ENCODE measurements at places on chromosomes 1 and 21.

DNA sequence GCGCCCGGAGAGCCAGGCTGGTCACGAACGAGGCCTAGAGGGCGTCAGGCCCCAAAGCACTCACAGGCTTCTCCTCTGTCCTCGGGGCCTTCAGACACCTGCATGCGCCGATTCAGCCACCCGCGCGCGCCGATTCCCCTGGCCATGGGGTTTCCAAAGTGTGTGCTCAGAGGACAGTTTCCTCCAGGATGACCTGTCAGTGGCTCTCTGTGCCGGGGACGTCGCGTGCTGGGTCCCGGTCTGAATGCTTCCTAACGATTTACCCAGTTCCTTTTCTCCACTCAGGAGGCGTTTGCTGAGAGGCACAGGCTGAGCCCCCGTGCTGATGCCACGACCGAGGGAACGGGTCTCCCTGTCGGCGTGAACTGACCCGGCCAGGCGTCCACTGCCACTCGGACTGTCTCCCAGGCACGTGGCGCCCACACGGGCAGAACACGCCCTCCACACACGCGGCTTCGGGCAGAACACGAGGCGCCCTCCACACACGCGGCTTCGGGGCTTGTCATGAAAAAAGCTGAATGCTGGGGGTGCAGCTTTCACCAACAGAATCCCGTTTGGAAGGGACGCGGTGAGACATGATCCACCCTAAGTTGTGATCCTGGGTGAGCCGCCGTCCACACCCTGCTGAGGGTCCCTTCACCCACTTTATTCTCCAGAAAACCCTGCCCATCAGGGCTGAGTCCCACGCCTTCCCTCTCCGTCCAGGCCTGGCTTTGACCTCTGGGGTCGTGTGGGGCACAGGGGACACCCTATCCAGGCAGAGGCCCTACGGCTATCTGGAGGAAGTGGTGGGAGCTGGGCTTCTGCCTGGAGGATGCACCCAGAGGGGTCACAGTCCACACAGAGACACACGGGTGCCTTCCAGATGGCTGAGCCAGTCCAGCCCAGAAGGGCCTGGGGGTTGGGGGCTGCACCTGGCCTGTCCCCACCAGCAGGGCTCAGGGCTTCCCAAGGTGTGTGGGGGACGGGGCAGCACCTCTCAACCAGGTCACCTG, 56.1 kb downstream of the COL6A1 start:
- no peak for DNase-seq

DNA sequence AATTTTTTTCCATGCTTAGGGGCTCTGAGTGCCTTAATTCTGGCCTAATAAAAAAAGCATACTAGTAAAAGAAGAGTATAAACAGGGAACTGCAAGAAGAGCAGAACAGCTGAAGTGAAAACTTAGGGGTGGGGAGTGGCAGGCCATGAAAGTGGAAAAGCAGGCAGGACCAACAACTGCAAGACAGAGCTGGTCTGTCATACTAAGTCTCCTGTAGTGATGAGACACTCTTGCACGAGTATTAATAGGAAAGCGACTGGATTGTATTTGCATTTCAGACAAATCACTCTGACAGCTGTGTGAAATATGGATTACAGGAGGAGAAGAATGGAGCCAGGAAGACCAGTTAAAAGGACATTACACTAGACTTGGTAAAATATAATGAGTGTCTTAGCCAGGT, 449.9 kb downstream of the NUF2 start:
- DNase-seq: no peak

GRCh38 chr1:107255469-107255868, 114.6 kb downstream of the NTNG1 start:
- no peak for DNase-seq

DNA sequence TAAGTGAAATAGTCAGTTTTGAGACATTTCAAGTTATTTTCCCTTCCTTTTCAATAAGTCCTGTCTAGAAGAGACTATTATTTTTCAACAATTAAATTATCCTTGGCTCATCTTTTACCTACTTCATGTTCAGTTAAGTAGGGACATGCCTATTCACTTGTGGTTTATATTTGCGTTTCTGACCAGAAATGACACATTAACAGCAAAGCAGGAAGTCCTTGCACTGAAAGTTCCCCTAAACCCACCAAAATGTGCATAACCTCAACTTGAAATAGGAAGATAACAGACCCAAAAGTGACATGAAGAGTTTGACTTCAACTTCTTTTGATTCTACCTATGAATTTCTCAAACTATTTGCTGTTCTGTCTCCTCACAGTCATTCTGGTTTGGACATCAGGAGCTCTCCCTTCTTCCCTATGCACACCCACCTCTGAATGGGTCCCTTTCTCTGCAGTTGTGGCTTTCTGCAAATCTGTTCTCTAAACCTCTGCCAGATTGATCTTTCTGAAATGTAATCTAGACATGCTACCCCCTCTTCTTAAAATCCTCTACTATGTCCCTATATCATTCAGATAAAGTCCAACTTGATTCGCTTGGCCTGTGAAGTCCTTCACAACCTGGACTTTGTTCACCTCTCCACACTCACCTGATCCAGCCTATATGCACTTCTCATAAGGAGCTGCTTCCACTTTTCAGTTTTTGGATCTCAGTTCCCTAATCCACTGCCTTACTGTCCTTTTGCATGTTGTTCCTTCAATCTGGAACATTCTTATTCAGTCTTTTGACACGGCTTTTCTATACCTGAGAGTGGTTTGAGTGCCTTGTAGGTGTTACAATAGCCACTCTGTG, 661.5 kb upstream of the ADGRL4 start:
- no peak for DNase-seq

GRCh38 chr1:46532498-46533178, 18.8 kb downstream of the KNCN start:
- DNase-seq: no peak

GRCh38 chr1:223748405-223748772, 36.0 kb downstream of the CAPN2 start:
- no peak for DNase-seq

DNA sequence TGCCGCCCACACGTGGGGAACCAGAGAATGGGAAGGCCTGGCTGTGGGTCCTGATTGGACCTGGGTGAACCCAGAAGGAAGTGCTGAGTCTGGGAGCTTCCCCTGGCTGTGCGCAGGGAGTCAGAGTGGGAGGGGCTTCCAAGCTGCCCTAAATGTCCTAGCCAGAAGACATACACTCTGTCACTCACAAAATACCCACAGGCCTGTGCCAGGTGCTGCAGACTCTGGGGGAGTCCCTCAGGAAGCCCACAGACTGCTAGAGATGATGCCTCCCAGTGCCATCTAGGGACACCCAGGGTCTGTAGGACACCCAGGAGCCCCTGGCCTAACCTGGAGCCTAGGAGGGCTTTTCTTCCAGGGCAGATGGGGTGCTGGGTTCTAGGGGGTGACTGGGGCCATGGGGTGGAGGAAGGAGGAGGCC, 33.7 kb upstream of the LRP8 start:
- no peak for DNase-seq

DNA sequence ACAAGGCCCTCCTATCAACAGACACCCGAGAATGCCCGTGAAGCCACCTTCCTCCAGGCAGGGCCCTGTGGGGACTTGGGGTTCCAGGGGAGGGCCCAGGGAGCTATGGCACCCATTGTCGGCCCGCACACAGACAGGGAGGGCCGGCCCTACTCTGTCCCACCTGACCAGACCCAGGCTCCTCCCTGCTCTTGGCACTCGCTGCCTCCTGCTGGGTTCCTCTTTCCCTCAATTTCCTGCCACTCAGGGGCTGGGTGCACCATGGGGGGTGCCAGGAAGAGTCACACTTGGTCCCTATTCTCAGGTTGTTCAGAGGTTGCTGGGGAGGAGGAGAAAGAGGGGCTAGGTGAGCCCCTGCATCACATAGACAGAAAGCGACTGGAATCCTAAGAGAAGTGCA, 8.0 kb upstream of the OXCT2 start:
- no peak for DNase-seq

GRCh38 chr1:21782349-21782867, 541 bp downstream of the USP48 start:
- DNase-seq: no peak

DNA sequence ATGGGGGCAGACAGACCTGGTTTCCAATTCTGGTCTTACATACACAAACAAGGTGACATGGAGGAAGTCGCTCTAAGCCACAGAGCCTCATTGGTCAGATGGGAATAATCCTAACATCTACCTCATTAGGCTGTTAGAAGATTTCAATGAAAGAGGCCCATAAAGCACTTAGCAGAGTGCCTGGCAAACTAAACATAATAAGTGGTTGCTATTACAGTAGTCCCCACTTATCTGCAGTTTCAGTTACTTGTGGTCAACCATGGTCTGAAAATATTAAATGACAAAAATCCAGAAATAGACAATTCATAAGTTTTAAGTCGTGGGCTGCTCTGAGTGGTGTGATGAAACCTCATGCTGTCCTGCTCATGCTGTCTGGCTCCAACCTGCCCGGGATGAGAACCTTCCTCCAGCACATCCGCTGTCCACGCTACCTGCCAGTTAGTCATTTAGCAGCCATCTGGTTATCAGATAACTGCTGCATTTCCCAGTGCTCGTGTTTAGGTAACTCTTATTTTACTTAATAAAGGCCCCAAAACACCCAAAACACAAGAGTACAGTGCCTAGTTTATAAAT, 112.3 kb downstream of the DDX20 start:
- no peak for DNase-seq

DNA sequence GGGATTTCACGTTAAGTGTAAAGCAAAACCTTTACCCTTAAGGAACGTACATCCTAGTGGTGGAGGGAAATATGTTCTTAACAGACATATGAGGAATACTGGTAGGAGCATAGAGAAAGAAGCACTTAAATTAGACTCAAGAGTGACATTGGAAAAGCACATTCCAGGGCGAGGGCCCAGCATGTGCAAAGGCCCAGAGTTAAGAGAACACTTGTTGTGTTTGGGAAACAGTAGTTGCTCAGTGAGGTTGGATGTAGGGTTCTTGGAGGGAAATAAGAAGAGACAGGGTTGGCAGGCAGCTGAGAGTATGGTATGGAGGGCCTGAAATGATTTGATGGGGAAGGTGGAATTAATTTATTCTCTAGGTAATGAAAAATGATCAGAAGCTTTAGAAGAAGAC, 115.5 kb downstream of the CNIH3 start:
- no peak for DNase-seq

DNA sequence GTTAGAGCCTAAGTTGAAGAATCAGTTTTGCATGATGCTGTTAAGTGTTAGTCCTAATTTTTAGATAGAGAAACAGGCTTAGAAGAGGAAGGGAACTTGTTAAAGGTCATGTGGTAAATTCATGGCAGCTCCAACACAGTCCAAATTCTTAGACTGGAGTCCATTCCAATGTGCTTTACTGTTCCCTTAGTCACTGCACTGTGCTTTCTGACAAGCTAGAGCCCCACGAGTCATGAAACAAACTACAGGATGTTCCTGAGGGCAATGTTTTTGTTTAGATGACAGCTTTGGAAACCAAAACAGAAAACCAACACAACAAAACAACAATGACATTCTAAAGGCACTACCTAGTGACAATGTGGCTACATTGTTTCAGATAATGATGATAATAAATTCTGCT, 23.1 kb upstream of the RGS4 start:
- no peak for DNase-seq

- no peak for DNase-seq
Observed at GRCh38 chr1:206960676-206961386, 9.4 kb downstream of the FCAMR start.

GRCh38 chr1:34163792-34164731, 968 bp downstream of the CSMD2 start:
- DNase-seq: no peak

- no peak for DNase-seq
Observed at GRCh38 chr1:59570524-59570923, 244.2 kb upstream of the HOOK1 start.

GRCh38 chr1:7345516-7345915, 425.6 kb upstream of the VAMP3 start:
- no peak for DNase-seq

DNA sequence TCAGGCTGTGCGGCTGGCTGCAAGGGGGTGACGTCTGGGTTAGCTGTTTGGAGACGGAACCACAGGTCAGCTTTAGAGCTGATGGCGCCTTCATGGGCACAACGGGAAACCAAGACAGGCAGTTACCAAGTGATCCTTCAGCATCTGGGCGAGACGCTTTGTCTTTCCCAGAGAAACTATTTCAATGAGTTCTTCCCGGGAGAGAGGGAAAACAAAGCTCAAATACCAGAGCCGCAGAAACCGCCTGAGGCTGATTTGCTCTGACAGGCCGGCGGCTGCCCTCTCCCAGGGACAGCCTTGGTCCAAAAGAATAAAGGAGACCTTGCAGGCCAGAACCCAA, 76.5 kb downstream of the CD58 start:
- no peak for DNase-seq

DNA sequence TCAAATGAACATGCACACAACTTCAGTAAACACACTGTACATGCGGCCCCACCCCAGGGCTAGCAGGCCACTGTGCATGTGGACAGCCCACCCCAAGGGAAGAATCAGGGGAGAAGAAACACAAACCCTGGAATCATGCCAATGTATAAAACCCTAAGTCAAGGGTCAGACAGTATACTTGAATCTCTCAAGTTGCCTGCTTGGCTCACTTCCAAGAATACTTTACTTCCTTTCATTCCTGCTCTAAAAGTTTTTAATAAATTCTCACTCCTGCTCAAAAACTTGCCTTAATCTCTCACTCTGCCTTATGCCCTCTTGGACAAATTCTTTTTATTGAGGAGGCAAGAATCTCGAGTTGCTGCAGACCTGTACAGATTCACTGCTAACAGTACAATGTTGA, 231.2 kb upstream of the CACYBP start:
- DNase-seq: no peak

- no peak for DNase-seq
Observed at GRCh38 chr1:219461981-219462400, 150.9 kb downstream of the ZC3H11B start.

GRCh38 chr1:218659911-218660677, 315.0 kb downstream of the TGFB2 start:
- DNase-seq: no peak

DNA sequence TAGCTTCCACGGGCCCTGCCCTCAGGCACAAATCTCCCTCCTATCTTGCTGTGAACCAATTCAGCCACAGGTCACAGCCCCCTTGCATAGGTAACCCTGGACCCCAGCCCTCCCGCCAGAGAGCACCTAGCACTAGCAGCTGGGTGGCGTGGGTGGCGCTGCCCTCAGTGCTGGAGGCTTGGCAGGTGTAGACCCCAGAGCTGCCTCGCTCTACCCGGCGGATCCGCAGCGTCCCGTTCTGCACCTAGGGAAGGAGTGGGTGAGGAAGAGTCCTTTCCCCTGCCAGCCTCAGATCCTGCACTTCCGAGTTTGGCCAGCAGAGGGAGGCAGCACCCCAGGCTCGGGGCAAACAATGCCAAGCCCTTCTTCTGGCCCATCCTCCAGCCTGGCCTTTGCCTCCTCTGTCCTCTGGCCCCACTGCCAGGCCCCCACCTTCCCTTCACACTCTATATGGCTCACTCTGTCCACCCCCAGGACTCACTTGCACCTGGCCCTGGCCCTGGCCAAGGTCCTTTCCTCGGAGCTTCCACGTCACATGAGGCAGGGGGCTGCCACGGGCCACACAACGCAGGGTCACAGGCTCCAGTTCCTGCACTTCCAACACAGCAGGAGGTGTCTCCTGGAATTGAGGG, 9.0 kb downstream of the IGSF9 start:
- DNase-seq: no peak
